ENCODE measurements at places on chromosomes 4 and X.
A peak's percentile ranks its signal among the peaks of the same experiment; 100 is the strongest.

DNA sequence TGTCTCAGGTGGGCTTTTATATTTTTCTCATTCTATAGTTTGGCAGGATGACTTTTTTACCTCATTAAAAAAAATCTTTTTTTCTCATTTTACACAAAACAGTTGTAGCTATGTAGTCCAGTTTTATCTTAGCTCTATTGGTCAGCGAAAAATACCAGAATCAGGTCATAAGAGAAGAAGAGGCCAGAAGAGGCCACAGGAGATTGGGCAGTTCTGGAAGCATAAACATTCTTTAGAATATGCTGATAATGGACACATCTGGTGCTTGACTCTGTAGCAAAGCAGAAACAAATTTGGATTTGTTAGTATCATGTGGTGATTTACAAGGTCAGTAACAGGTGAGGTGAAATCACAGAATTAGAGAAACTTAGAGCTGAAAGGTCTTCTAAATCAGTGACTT, 66.6 kb upstream of the ARHGAP24 start:
- H3K4me1 ChIP-seq: no peaks in the 10 kb centered on the region
- no peak overlapping the region for H3K4me3 ChIP-seq
- no peak overlapping the region for H3K27ac ChIP-seq
- H3K27me3 ChIP-seq: no peaks in the 10 kb centered on the region

GRCh38 chr4:37389967-37390580, 145.5 kb downstream of the NWD2 start:
- DNase-seq: no peak
- H3K27ac ChIP-seq: no peak overlapping the region
- H3K4me3 ChIP-seq: no peak overlapping the region
- H3K36me3 ChIP-seq: no peaks in the 10 kb centered on the region

DNA sequence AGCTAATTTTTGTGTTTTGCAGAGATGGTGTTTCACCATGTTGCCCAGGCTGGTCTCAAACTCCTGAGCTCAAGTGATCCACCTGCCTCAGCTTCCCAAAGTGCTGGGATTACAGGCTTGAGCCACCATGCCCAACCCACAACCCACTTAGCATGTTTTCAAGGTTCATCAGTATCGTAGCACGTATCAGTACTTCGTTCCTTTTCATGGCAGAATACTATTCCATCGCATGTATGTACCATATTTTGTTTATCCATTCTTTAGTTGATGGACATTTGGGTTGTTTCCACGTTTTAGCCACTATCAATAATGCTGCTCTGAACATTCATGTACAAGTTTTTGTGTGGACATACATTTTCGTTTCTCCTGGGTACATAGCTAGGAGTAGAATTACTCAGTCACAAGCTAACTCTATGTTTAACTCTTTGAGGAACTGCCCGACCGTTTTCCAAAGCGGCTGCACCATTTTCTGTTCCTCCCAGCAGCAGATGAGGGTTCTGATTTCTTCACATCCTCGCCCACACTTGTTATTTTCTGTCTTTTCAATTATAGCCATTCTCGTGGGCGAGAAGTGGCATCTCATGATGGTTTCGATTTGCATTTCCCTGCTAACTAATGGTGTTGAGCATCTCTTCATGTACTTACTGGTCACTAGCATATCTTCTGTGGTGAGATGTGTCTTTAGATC, 32.5 kb downstream of the MAN2B2 start:
- H3K4me1 ChIP-seq: no peaks in the 10 kb centered on the region
- no peak overlapping the region for H3K4me3 ChIP-seq
- DNase-seq: no peak
- no peaks in the 10 kb centered on the region for H3K36me3 ChIP-seq
- no peaks in the 10 kb centered on the region for H3K27me3 ChIP-seq

DNA sequence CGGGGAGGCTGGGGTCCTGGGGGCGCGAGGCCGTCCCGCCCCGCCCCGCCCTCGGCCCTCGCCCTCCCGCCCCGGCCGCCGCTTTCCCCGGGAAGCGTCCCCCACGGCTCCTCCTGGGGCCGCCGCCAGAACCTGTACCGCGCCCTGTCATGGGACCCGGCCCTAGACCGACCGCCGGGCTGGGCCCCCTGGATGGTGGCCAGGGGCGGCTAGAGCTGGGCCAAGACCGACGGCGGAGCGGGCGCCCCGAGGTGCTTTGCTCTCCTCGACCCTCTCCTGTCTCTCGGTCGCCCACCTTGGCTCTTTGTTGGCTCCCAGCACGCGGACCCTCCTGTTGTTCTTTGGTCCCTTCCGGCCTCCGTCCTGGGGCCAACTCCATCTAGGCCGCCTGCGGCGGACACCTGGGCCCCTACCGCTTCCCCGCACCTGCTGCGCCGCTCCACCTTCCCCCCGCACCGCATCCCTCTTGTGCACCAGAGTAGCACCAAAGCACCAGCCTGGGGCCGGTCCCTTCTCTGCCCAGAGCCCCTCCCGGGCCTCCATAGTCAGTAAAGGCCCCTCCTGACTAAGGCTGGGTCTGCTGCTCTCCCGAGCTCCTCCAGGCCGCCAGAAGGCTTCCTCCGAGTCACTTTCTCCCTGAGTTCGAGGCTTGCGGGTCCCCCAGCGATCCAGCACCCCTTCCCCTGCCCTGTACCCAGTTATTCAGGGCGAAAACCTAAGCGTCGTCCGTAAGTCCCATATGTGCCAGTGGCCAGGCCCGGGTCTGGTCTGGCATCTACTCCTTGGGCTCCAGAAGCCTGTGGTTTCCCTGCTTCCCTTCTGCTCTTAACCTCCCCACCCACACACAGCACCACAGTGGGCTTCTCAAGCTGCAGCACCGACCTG, 587 bp downstream of the TACC3 start:
- H3K4me3 ChIP-seq: peak overlapping the region; percentile 78
- H3K27me3 ChIP-seq: no peaks in the 10 kb centered on the region
- peaks cover 30% of the 10 kb centered on the region for H3K4me1 ChIP-seq
- DNase-seq: no peak

DNA sequence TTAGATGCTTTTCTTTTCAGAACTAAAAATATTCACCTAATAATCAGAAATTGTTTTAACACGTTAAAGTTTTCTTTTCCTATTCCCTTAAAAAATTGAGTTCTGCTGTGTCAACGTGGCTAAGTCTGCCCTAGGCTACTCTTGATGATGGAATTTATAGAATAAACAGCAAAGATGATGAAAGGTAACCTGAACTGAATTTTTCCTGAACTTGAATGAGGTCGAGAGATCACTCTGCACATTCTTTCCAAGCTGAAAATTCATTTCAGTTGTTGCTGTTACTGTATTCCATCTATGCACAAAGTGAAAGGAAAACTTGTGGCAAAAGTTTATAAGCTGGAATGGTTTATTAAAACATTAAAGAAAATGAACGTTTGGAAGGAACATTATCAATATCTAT, 245.9 kb upstream of the GIMD1 start:
- H3K36me3 ChIP-seq: no peaks in the 10 kb centered on the region
- no peak for DNase-seq
- H3K4me1 ChIP-seq: peaks cover 4% of the 10 kb centered on the region

DNA sequence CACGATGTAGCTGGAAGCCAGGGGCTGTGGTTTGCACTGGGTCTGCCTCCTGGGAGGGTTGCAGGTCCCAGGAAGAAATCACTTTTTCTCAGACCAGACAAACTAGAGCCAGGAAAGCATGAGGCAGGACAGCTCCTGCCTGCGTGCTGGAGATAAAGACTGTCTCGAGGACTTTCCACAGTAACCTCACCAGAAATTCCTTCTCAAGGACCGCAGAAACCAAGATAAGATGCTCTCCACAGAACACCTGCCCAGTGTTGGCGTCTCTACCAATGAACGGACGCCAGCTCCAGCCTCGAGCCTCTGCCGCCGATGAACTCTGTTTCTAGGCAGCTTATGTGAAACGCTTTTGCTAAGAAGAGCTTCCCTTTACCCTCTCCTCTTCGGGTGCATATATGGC, 76.9 kb upstream of the AFAP1 start:
- peaks cover 28% of the 10 kb centered on the region for H3K27me3 ChIP-seq
- peaks cover 10% of the 10 kb centered on the region for H3K4me1 ChIP-seq
- no peaks in the 10 kb centered on the region for H3K36me3 ChIP-seq
- no peak for DNase-seq
- no peak overlapping the region for H3K4me3 ChIP-seq

- no peak overlapping the region for H3K4me3 ChIP-seq
- H3K4me1 ChIP-seq: peaks cover 18% of the 10 kb centered on the region
- H3K27me3 ChIP-seq: no peaks in the 10 kb centered on the region
- H3K36me3 ChIP-seq: peaks cover 9% of the 10 kb centered on the region
- no peak overlapping the region for H3K27ac ChIP-seq
These were observed 1.8 kb downstream of the MED28 start for GRCh38 chr4:17616283-17616682.

- no peak for DNase-seq
- H3K36me3 ChIP-seq: peaks cover 29% of the 10 kb centered on the region
- H3K27me3 ChIP-seq: no peaks in the 10 kb centered on the region
- H3K4me3 ChIP-seq: no peak overlapping the region
- no peaks in the 10 kb centered on the region for H3K4me1 ChIP-seq
- no peak overlapping the region for H3K27ac ChIP-seq
These were observed 77.2 kb downstream of the CRMP1 start for GRCh38 chr4:5815641-5816040.

All from keratinocyte (primary cell).